ENCODE measurements at places on chromosomes 2 and 18.

DNA sequence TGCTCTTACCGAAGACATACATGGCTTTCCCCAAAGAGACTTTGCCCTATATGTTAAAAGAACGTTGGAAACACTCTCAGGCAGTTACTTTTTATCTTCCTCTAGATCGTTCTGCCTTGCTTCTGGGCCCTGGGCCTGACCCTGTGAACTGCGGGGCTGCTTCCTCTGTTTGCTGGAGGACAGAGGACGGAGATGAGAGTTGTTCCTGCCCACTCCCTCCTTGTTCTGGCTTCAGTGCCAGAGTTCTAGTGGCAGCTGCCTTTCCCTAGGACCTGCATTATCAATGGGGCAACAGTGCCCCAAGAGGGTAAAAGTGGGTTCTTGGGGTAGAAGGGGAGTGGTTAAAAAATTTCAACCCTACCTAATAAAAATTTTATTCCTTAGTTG is 6.5 kb upstream of the FN1 start:
- no peak for DNase-seq

GRCh38 chr2:105689484-105689883 is 55.2 kb upstream of the NCK2 start:
- DNase-seq = no peak

DNA sequence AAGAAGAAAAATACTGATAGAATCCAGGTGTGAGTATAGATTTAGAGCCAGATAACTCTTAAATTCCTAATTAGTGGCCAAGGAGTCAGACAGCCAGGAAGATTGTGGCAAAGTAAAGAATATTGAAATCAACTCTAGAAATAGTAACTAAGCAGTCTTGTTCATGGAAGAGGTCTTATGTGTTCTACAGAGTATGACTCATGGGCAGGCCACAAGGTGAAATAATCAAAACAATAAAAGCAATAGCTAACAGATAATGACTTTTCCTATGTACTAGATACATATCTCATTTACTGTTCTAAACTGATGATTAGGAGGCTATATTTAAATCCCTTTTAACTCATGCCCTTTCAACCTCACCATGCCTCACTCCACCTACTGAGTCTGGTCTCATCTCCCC is 227.4 kb upstream of the COL3A1 start:
- no peak for DNase-seq

DNA sequence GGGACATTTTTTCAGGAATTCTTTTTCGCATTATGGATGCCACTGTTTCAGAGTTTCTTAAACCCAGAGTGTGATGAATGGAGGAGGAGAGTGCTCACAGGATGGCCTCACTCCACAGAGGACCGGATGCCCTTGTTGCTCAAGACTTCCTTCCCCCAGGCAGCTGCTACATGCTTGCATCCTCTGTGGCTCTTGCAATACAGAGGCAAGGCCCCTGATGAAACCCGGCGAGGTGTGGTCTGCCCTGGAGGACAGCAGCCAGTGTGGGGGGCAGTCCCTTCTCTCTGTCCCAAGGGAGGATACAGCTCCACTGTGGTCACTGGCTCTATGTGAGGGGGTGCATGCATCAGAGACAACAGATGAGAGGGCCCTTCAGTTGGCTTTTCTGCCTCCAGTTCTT is 109.6 kb downstream of the SH3RF3 start:
- no peak for DNase-seq

GRCh38 chr18:8536231-8536630 is 73.0 kb upstream of the RAB12 start:
- DNase-seq = no peak

DNA sequence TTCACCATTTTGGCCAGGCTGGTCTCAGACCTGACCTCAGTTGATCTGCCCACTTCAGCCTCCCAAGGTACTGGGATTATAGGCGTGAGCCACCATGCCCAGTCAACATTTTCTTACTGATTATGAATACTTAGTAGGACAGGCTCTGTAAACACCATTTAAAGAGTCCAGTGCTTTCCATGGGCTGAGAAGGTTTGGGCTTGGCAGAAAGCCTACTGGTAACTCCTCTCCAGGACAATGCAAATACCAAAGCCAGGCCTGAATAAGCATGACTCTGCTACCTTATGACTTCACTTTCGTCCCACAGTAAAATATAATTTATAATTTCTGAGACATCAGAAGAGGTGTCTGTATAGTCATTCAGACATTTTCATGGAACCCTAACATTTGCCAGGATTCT is 60.2 kb upstream of the FAM117B start:
- DNase-seq = no peak

DNA sequence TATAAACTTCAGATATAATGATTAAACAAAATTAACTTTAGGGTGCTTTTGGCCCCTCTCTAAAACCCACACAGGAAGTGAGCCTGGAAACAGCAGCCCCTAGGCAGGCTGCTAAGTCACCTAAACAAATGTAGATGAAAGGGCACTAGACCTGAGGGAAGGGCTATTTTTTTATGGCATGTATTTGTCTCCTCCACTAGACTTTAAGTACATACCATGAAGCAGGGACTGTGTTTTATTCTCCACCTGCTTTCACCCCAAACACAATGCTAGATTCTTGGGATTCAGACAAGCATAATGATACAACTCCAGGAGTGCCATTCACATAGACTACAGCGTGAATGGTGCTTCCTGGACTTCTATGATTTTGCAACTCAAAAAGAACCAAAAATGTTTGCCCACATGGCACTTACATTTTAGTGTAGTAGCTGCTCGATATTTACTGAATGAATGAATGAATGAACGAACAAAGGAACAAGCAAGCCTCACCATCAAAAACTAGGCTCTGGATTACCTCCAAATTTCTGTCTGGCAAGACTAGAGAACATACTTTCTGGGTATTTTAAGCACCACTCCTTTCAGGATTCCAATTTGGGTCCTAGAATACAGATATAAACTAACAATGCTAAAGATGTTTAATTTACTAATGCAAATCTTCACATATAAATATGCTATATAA is 10.1 kb downstream of the ATAD2B start:
- DNase-seq = no peak
